Epithelial cell of umbilical artery (primary cell): ENCODE measurements at places on chromosomes 5 and 9. TPM values are rescaled to one million over a fixed set of nuclear protein-coding genes. Genes with fewer than 3 reads are reported as not detected.

The NCBP1 gene
- total RNA-seq = 52.0 and 57.8 TPM in 2 replicates

The UBAC1 gene
- total RNA-seq = 34.1 and 37.7 TPM in 2 replicates

The DNAJB5 gene
- 5.8 and 6.5 TPM in 2 replicates for total RNA-seq

The DELE1 gene
- 40.9 and 43.3 TPM in 2 replicates for total RNA-seq

The CSNK1A1 gene
- 371 and 522 TPM in 2 replicates for total RNA-seq

The ADRB2 gene
- total RNA-seq = 0.97 and 3.8 TPM in 2 replicates

The ACTBL2 gene
- under 0.01 TPM in 1 of 2 replicates, not detected in the other for total RNA-seq

The KCNV2 gene
- total RNA-seq = not detected in 2 replicates

The PCDHGB3 gene
- total RNA-seq = 0.46 and 1.3 TPM in 2 replicates

The BNC2 gene
- total RNA-seq = 6.5 and 6.7 TPM in 2 replicates

The SPACA9 gene
- 1.6 and 2.0 TPM in 2 replicates for total RNA-seq

The TAF11L14 gene
- not detected in 2 replicates for total RNA-seq

The PDCD1LG2 gene
- total RNA-seq = 12.0 and 20.8 TPM in 2 replicates
